ENCODE measurements at places on chromosomes 13 and 19.

- DNase-seq, result no peak
Measured at GRCh38 chr13:79966059-79966458, 374.9 kb downstream of the SPRY2 start.

DNA sequence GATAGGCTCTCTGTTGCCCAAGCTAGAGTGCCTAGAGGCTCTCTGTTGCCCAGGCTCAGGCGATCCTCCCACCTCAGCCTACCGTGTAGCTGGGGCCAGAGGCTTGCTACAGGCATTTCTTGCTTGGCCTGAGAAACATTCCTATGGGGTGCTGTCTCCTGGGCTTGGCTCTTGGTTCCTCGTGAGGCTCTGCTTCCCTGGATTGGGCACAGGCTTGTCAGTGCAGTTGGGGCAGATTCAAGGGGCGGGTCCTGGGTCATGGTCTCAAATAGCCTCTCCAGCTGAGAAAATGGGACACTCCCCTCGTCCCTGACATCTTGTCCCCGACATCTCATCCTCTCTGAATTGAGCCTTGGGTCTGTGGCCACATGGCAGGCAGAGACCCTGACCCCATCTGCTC, 4.9 kb downstream of the TSSK6 start:
- peak; percentile 34 for DNase-seq

GRCh38 chr13:113841353-113841650, 22.6 kb downstream of the GAS6 start:
- DNase-seq, result no peak

- no peak for DNase-seq
Measured at GRCh38 chr19:55697698-55698097, 22.7 kb downstream of the EPN1 start.
